ENCODE measurements at places on chromosomes 4 and X.

GRCh38 chrX:123590842-123591486 lies 141.9 kb downstream of the THOC2 start:
- no peak for DNase-seq

- no peak for DNase-seq
Observed at GRCh38 chrX:9682456-9682855, 83.2 kb downstream of the GPR143 start.

GRCh38 chr4:172951679-172952451 lies 216.7 kb upstream of the GALNT7 start:
- no peak for DNase-seq

DNA sequence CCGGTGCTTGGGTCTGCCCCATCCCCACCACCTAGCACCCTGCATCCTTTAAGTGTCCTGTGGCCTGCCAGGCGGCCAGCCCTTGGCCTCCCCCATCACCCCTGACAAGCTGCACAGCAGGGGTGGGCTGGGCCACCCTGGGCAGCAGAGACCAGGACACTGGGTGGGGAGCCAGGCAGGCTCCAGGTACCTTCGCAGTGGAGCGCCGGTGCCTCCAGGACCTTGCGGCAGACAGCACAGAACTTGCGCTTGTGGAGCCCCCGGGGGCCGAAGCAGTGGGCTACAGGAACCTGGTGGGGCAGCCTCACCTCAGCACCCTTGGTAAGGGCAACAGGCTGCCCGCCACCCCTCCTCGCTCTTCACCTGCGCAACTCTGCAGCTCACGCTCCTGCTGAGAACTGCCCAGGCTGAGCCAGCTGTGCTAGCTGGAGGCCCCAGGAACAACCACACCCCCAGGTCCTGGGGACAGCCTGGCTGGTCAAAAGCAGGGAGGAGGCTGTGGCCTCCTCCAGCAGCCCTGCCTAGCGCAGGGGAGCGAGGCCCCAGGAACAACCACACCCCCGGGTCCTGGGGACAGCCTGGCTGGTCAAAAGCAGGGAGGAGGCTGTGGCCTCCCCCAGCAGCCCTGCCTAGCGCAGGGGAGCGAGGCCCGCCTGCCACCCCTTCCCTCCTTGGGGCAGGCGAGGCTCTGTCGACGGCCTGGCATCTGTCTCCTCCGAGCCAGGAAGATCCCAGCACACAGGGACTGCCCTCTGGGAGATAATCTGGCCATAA lies 4.6 kb downstream of the DGKQ start:
- no peak for DNase-seq

DNA sequence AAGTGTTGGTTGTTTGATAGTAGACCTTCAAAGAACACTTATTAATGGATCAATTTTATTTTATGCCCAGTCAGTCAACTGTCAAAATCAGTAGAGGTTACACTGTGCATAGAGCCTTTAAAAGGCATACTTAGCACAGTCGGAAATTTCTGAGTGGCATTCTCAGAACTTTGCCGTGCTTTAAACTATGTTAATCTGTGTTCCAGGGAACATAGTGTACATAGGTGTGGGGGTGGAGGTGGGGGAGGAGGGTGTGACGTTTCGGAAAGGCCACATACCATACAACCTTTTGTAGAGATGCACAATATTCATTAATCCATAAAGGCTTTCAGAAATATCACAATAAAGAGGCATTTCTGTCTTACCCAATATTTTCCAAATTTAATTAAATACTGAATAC lies 75.8 kb downstream of the RS1 start:
- no peak for DNase-seq

DNA sequence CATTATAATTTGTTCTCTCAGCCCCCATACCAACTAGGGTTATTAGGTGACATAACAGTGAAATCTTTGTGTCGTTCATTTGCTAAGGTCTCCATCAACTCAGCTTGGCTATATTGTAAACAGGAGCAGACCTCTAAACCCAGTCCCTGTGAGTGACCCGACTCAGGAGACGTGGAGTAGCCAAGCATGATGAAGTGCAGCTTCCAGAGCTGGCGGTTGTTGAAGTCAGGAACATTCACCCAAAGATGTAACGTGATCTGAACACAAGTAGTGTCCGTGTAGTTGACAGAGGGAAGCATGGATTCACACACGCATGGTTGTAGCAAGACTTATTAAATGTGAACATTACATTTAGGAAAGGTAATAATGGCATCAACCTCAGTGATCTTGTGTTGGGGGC lies 102.3 kb downstream of the FAM193A start:
- DNase-seq: no peak

- DNase-seq: no peak
Observed at GRCh38 chrX:147570483-147570882, 341.2 kb upstream of the FMR1 start.

GRCh38 chr4:15901998-15902397 lies 36.5 kb downstream of the FGFBP1 start:
- DNase-seq: no peak

DNA sequence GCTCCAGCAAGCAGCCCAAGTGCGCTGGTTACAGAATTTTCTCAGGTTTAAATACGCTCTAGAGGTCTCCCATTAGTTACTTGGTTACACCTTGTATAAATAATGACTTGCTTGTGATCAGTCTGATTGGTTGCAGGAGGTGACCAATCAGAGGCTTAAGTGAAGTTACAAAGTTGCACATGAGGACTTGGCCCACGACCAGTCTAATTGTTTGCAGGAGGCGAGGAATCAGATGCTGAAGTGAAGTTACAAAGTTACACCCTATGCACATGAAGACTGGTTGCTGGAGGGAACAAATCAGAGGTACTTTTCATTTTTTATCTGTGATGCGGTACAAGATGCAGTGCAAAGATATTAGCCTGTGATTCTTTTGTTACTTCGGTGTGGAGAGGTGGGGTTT lies 80.7 kb downstream of the UBE2NL start:
- DNase-seq: no peak

GRCh38 chr4:1903035-1903434 lies 31.8 kb downstream of the NSD2 start:
- DNase-seq: no peak

GRCh38 chr4:25154594-25155265 lies 5.5 kb downstream of the SEPSECS start:
- DNase-seq: no peak

GRCh38 chr4:148016063-148016637 lies 284.3 kb downstream of the ARHGAP10 start:
- no peak for DNase-seq

DNA sequence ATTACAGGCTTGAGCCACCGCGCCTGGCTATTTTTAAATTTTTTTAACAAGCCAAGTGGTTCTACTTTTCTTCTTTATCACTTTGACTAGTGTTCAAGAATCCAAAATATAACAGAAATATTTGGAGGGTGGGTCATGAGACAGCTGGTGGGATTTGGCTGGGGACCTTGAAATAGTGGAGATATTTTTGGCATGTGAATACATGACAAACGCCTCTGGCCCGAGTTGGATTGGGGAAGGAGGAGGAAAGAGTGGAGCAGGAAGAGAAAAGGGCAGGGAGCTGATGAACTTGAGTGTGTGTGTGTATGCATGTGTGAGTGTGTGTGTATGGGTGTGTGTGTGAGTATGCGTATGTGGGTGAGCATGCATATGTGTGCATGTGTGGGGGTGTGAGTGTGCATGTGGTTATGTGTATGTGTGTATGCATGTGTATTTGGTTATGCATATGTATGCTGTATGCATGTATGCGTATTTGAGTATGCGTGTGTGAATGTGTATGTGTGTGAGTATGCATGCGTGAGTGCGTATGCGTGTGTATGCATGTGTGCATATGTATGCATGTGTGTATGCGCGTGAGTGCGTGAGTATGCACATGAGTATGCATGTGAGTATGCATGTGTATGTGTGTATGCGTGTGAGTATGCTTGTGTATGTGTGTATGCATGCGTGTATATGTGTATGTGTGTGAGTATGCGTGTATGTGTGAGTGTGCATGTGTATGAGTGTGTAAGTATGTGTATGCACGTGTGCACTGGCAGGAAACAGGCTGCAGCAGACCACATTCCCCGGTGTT lies 49.6 kb downstream of the JADE1 start:
- DNase-seq: no peak

DNA sequence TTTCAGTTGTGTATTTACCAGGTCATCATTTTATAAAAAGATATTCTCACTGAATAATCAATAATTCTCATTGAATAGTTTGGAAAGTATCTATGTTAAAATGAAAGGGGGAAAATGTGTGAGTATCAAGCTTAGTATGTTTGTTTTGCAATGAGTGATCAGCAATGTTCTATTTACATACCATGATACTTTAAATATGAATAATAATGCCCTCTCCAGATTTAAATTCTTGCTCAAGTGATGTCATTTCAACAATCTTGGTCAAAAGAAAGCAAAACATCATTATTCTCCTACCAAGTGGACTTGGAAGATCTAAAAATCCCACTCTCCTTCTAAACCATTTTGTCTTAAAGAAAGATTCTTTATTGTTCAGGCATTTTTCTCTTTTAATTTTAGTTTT lies 42.1 kb upstream of the ANKRD50 start:
- no peak for DNase-seq

DNA sequence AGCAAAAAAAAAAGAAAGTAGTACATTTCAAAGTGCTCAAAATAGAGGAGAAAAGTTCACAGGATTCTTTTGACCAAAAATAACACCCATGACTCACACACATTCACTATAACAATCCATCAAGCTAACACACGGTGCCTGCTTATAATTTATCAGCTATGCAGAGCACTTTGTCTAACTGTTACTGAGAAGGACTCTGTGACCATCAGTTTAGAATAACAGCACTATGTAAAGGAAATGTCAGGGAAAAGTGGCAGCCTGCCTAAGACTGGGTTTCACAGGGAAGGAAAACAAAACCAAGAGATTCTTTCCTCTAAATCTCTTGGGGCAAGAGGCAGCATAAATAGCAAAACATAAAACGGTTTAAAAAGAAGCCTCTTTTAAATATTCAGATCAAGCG lies 54.8 kb downstream of the CCDC149 start:
- DNase-seq: no peak

DNA sequence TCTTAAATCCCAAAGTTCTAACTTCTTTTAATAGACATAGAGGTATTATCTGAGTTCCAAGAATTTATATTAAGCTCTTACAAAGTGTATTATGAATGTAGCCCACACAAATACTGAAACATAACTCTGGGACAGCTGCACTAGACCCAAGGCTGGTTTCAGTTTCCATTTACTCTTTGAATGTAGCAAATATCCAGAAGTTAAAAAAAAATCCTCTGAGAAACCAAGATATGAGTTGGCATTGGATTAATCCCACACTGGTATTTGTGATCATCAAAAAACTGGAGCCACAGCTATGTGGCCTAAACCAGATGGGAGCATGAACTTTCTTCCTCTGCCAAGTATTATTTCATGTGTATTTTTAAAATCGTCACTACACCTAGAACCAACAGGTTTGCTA lies 23.6 kb upstream of the SMPX start:
- no peak for DNase-seq

- no peak for DNase-seq
Observed at GRCh38 chr4:31545755-31546154, 825.6 kb downstream of the PCDH7 start.

DNA sequence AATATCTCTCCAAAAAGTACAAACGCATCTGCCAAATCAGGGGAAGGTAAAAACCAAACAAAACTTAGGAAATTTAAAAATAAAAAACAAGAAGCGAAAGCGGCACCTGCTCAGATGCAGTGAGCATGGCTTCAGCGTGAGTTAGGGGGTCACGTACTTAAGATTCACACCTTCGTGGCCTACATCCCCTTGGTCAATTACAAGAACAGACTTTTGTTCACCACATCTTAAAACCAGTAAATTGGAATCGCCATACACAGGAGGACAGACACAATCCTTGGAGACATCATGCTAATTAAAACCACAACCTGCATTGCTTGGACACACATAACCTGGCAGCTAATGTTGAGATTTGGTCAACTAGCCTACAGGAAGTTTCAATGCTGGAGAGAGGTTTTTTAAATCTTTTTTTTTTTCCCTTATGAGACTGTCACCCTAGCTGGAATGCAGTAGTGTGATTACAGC lies 12.5 kb upstream of the SEL1L3 start:
- DNase-seq: no peak

DNA sequence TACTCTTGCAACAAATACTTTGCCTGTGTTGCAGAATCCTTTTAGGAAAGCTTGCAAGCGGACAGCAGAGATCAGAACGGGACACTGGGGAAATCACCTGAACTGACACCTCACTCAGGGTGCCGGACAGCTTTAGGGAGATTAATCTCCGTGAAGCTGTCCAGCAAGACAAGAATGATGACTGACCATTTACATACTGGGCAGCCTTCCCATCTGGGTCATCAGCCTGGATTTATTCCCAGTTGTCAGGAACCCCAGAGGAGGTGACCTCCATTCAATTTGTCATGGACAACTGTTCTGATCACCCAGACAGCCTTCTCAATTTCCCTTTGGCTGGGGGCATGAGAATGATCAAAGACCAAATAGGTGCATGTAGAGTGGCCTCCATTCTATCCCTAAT lies 93.0 kb upstream of the EGFL6 start:
- DNase-seq: no peak

GRCh38 chr4:130054908-130055307 lies 959.0 kb downstream of the C4orf33 start:
- no peak for DNase-seq

DNA sequence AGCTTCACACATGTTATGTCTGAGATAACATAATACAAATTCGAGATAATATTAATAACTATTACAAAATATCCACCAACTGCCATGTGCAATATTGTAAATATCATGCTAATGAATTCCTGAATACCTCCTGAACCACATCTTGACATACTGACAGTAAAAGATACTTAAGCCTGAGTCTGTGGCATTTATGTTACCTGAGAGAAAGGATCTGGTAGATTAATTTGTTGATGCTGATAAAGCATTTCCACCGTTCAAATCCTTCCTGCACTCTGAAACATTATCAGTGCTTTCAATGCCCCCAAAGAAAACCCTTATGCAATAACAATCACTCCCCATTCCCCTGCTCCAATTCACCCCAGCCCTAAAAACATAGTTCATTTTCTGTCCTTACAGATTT lies 38.8 kb upstream of the ADGRA3 start:
- no peak for DNase-seq

DNA sequence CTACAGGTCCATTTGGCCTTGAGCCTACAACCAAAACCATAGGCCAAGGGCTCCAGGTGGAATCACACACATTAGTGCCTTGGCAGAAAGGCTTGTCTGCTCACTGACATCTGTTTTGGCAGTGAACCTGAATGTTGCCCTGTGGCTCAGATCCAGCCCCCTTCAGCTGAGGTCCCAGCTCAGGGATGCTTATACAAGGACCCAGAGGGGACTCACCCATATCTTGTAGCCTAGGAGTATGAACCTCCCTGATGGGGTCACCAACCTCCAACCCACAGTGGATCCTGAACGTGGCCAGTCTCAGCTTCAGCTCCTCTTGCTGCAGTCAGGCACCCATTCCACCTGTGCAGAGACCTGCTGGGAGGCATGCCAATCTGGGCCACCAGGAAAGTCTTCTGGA lies 50.8 kb upstream of the HMX1 start:
- DNase-seq: no peak

DNA sequence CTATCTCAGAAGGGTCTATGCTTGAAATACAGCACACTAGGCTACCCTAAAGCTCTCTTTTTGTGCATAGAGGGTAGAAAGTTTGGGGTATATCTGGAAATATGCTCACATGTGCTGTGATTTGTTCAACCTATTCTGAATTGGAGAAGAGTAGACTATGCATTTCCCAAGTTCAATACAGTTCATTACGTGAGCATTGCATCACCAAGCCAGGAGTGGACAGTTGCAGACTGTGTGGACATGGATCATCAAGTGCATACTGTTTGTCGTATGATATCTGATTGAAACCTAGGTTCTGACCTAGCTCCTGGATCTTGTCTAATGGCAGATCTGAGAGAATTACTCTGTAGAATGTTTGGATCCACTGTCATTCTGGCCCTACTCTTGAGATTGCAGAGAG lies 161.1 kb downstream of the FRAS1 start:
- no peak for DNase-seq

- DNase-seq: no peak
Observed at GRCh38 chr4:3269105-3269927, 20.4 kb downstream of the MSANTD1 start.

Data from stimulated activated CD4-positive, alpha-beta T cell treated with anti-CD3 and anti-CD28 coated beads, Interleukin-1b, Interleukin-23, amount 100 ng/mL, for 1 hour (primary cell).